ENCODE measurements at places on chromosomes 4 and X.

GRCh38 chr4:19675172-19675811 is 576.4 kb upstream of the SLIT2 start:
- DNase-seq: peak; percentile 79

- no peak for DNase-seq
Measured at GRCh38 chr4:8422327-8422726, 18.2 kb downstream of the ACOX3 start.

- no peak for DNase-seq
Measured at GRCh38 chrX:3026074-3026815, 15.0 kb upstream of the ARSF start.

DNA sequence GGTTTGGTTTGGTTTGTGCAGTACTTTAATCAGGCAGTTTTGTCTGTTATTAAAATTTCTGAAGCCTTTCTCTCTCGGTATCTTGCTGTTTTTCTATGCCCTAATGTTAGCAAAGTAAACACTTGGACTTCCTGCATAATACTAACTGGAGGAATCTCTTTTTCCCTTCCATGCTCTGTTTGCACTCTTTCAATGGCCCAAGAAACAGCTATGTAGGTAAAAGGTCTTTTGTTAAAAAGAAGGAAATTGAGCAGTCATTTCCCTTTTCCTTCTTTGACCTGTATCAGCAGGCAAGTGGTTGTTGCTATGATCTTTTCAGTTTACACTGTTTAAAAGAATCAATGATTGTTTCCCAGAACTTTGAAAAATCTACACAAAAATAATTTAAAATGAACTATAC is 82.7 kb downstream of the CCSER1 start:
- DNase-seq: no peak

DNA sequence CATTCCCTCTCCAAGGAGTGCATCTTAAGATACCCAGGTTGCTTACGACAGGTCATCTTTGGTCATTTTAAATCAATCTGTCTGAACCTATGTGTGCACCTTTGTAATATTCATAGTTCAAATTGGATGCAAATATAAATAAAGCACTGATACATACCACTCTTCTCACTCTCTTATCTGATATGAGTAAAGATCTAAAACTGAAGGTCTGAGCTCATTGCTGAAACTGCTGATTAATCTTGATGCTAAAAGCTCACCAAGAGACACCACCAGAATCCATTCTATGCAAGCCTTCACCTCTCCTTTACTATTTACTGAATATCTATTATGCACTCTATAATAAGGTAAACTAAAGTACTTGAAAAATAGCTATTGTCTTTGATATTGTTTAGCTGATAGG is 16.6 kb downstream of the HSD17B13 start:
- no peak for DNase-seq

DNA sequence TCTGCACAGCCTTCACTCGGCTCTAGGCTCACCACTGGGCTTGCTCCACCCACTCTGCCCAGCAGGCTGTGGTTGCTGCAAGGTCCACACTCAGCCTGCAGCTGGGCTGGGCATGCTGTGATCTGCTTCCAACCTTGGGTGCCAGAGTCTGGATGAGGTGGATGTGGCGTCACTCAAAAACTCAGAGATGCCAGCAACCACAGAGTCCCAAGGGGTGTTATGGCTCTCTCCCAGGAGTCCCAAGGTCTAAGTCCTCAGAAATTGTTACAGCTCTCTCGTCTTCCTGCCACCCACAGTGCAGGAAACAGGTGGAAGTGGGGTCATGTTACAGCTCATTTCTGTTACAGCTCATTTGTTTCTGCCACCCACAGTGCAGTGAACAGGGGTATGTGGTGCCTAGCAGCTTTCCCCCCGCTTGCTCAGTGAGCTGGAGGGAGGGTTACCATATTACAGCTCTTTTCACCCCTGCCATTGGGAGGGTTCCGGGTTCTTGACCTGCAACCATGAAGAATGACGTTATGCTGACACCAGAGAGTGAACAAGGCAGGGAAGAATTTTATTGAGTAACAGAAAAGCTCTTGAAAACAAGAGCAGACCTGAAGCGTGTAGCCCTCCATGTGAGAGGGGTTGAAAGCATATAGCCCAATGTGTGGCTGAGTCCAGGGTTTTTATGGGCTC is 893.9 kb downstream of the PCDH7 start:
- no peak for DNase-seq

DNA sequence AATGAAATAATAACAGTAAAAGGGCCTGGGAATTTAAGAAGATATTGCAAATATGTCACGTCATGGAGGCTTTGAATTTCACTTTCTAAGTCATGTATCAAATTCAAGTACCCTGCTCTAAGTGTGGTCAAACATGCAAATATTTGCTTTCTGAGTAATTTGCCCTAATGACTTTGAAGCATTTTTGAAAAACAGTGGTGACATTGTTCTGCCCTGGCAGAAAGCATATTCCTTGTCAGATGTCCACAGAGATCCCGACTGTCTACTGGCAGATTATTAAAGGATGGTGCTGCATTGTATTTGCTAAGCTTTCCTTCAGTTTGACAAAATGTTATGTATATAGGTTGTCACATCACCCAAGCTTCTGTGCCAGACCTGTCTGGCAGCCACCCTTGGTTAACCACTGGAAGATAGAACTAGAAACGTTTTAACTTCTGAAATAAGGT is 92.5 kb downstream of the ANK2 start:
- no peak for DNase-seq

DNA sequence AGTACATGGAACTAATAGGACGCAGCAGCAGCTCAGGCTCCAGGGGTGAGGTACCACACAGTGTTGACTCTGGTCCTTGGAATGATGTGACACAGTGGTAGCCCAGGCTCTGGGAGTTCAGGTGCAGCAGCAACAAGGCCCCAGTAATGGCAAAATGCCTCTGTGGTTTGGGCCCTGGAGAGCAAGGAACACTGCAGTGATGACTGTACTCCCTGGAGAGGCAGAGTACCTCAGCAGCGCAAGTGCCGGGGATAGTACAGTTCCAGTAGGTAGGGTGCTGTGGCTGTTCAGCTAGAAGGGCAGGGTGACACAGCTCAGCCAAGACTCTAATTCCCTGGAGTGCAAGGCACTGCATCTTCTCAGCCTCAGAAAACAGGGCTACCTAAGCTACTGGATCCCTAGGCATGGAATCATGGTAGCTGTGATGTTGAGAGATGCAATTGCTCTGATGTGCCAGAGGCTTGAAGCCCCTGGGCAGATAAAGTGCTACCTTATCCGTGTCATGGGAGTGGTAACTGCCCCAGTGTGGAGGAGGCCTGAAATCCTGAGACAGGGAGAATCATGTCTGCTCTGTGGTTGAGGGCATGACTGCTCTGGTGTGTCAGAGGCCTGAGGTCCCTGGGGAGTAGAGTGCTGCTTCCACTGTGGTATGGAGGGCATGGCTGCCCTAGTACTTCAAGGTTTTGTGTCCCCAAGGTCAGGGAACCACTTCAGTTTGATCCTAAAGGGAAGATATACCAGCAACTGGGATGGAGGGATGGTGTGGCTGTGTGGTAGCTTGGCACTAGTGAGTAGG is 55.2 kb downstream of the AREG start:
- DNase-seq: no peak

DNA sequence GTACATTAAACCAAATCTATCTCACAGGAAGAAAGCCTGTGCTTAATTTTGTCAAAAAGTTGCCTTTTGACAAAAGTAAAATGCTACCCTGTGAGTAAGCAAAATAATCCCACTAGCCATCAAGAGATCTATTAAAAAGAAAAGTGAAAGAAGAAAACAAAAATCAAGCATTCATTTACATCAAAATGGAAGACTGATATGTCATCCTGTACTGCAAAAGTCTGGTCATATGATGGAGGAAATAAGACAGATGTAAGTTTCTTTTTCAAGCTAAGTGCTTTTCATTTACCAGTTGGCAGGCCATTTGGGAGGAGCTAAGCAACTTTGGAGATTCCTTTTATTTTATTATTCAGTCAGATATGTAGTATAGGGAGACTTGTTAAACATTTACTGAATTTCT is 387.4 kb downstream of the SPOCK3 start:
- DNase-seq: no peak

DNA sequence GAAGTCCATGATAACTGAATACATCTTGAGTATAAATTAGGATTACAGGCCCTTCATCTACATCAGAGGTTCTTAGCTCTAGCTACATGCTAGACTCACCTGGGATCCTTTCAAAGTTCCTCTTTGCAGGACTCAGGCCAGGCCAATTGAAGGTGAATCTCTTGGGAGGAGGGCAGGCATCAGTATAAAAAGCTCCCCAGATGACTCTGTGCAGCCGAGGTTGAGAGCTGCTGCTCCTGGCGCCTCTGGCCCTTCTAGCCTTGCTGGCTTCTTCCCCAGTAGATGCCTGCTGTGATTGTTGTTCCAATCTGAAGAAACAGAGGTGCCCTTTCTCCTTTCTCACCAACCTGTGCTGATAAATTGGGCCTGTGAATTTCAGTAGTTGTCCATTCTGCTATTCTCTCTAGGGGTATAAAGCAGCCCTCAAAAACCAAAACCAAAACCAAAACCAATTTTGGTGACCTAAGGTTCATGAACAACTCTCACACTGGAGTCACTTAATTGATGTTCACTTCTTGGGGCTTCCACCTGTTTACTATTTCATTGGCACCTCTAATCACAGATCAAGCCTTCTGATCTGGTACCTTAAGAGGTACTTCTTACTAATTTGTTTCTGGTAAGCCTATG is 78.7 kb downstream of the SUPT20HL2 start:
- no peak for DNase-seq

- DNase-seq: no peak
Measured at GRCh38 chrX:54695231-54695630, 102.8 kb downstream of the ITIH6 start.

GRCh38 chrX:109770780-109771179 is 37.7 kb upstream of the ACSL4 start:
- no peak for DNase-seq

- no peak for DNase-seq
Measured at GRCh38 chrX:138908577-138908976, 197.1 kb upstream of the FGF13 start.

GRCh38 chrX:96684339-96685209 is at the start of gene DIAPH2:
DIAPH2 (plus strand) TSS chrX:96684842.
- peak; percentile 87 for DNase-seq

- DNase-seq: peak; percentile 72
Measured at GRCh38 chr4:1809754-1810502, 16.8 kb downstream of the FGFR3 start.

- DNase-seq: no peak
Measured at GRCh38 chr4:147940171-147940570, 208.3 kb downstream of the ARHGAP10 start.

DNA sequence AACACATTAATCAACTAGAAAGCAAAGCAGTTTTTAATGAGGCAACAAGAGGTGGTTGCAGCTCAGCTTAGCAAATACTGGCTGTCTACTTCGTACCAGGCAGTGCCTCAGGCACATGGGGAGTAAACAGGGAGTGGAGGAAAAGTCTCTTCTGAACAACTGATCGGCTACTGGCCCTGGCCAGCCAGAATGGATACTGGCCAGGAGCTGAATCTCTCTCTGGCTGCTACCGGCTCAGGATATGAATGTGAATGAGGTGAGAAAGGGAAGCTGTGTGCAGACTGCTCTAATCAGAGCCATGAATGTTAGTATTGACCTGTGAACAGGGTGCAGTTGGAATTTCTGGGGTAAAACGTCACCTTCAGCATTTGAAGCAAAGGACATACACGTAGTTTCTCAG is 77.3 kb downstream of the STK32B start:
- DNase-seq: no peak

DNA sequence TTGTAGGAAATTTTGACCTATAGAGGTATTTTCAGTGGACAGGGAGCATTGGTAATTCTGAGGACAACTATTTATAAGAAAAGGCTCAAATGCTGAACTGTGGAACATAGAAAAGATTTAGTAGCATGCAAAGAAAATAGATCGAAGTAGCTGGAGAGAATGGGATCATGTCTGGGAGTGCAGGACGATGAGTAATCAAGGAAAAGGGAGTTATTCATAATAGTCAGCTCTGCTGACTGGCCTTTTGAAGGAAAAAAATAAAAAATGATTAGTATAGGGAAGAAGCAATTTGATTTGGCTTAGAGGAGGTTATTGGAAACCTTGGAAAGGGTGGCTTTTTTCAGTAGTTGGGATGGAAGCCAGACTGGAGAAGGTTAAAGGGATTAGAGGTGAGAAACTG is 22.9 kb upstream of the ANK2 start:
- DNase-seq: no peak

- no peak for DNase-seq
Measured at GRCh38 chr4:73646117-73646516, 25.9 kb upstream of the RASSF6 start.

DNA sequence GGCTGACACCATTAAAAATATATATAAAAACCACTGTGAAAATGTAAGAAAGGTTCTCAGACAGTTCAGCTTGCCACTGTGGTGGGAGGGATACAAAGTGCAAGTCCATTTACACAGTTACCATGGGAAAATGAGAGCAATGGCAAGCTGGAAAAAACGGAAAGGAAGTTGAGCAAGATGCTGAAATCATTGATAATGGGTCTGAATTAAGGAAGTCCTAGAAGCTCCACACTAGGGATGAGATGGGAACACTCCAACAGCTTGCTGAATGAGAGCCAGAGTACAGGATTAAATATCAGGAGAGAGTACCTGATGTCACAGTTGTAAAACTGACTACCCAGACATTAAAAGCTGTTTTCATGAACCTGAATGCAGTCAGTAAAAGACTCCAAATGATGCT is 218.6 kb downstream of the PRDM5 start:
- DNase-seq: no peak

DNA sequence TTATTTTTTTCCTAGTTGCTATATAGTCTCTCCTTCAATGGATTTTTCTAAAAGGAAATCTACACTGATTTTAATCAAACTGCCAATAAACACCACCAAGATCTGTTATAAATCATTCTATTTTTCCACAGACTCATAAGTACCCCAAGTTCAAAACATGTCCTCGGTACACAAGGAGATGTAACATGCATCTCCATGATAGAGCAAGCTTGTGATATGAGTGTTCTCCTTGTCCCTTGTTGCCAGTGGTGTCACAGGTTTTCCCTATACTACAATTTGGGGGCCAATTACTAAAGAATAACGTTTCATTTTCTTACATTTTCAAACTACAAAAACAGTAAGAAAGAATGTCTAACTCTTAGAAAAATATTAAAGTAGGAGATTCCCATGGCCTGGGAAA is 491 bp downstream of the ARHGEF6 start:
- DNase-seq: no peak

DNA sequence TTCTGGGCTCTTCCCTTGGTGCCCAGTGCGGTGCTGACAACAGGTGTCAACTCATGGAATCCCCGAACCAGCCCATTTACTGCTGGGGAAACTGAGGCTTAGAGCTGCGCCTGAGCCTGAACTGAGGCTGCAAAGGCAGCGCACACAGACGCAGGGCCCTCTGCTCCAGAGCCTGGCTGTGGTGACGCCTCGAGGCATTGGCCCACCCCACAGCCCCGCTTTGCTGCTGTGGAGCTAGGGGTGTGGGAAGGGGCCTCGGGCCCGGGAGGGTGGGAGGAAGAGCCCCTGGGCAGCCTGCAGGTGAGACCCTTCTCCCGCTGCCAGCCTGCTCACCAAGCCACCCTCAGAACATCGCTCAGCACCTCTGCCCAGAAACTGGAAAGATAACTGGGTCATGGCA is 97.4 kb upstream of the LRPAP1 start:
- no peak for DNase-seq
